Stimulated activated CD4-positive, alpha-beta T cell treated with anti-CD3 and anti-CD28 coated beads, Interleukin-1b, Interleukin-23, amount 100 ng/mL, for 48 hours (primary cell): ENCODE measurements at places on chromosomes 5 and 9.

DNA sequence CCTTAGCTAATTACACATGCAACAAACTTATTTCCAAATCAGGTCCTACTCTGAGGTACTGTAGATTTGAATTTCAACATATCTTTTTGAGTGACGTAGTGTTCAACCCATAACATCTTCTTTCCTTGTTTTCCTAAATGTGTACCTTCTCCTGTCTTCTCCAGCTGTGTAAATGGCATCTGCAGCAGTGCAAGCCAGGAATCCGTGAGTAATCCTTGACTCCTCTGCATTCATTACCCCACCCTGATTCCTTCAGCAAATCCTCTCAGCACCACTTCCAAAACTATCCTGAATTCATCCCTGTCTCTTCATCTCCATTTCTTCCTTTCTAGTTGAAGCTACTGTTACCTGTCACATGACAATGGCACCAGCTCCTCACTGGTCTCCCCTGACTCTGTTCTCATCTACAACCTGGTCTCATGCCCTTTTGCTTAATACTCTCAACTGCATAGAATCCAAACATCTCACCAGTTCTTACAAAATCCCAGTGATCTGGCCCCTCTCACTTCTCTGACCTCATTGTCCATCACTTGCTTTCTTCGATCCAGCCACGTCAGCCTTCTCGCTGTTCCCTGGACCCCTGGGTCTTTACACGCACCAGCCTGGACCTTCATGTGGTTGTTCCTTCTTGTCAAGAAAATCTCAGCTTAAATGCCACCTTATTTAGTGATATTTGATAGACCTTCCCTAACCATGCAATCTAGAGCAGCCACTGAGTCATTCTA lies 14.6 kb upstream of the TRAF1 start:
- DNase-seq = no peak

DNA sequence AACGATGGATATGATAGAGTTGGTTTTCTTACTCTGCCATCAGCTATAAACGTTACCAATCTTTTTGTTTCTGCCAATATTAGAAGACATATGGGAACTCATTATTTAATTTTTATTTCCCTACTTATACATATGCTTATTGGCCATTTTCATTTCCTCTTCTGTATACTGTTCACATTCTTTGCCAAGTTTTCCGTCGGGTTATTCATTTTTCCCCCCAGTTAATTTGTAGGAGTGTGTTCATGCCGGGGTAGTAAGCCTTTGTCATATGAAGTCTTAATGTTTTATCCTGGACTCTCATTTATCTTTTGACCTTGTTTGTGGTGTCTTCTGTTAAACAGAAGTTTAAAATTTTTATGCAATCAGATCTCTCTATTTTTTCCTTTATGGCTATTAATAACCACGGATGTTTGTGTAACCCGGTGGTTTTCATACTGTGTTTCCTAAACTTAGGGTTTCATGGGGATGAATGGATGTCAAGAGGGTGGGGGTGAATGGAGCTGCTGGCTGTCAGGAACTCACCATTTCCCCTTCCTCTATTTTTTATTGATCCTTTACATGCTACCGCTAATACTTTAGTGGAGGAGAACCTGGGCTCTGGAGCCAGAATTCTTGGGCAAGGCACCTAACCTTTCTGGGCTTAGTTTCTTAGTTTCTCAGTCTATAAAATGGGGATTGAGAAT lies 42.5 kb upstream of the PPARGC1B start:
- no peak for DNase-seq

GRCh38 chr5:33195431-33196165 lies 245.2 kb upstream of the TARS1 start:
- no peak for DNase-seq

- DNase-seq = peak; percentile 18
These were observed 108.2 kb downstream of the AUH start for GRCh38 chr9:91253488-91253887.

GRCh38 chr9:93107151-93107824 lies 11.3 kb downstream of the CARD19 start:
- no peak for DNase-seq

DNA sequence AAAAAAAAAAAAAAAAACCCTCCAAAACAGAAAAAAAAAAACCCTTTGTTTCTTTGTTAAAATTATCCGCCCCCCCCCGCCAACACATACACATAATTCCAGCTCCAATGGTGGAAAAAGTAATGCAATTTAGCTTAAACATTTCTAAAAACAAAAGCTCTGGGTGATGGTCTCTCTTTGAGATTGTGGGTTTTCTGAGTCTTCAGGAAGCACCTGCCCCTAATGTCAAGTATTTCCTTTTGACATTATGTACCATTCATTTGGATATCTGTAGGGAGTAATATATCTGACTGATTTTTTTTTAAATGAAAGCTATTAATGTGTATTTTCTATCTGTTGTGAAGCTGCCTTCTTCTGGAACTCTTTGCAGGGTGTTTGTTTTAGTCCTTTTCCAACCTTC lies 389.7 kb downstream of the TAF11L14 start:
- DNase-seq = no peak

- no peak for DNase-seq
These were observed 46.0 kb downstream of the PTPRD start for GRCh38 chr9:10566848-10567247.

DNA sequence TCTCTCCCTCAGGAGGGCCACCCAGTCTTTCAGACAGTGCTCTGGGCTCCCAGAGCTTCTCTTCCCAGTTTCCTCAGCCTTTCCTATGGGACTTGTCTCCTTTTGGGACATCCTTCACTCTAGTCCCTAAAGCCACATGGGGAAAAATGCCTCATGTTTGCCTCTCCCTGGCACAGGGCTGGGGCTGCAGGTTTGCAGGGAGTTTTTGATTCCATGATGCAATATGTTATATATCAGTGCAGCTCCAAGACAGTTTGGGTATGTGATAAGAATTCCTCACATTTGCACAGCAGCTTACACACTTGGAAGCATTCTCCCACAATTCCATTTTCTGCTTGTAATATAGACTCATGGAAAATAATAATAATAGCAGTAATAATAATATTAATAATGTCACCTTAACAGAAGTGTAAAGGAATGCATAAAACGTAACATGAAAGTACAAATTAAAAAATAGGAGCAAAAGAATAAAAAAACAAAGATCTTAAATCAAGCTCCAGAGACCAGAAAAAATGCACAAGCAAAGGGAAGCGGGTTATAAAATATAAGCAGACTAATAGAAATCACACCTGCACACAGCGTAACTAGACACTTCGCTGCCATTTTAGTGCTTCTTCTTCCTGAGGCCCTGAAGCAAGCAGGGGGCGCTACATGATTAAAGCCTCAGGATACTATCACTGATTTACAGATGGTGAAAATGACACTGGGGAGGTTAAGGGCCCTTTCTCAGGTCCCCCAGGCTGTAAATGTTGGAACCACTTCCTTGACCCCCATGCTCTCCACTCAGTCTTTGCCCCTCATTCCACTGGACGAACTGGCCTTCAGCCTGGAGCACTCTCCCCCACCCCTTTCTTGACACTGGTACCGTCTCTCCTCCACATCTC lies 70.0 kb upstream of the IL17B start:
- DNase-seq = no peak

- no peak for DNase-seq
These were observed 18.0 kb upstream of the PLEKHG4B start for GRCh38 chr5:73768-74502.

DNA sequence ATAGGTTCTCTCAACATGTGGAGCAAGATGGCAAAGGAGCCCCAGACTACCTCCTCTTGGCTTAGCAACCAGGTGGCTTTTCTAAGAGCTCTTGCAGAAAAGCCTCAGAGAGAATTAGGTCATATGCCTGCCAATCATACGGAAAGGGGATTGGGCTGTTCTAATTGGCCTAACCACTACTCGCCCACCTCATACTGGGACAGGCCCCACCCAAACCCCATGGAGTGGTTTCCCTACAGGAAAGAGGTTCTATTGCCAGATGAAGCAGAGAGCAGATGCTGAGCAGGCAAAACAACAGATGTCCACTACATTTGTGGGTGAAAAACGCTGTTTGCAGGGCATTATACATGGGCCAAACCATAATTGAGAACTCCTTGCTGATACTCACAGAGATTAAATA lies 29.0 kb downstream of the ABLIM3 start:
- no peak for DNase-seq

GRCh38 chr5:117118499-117118898 lies 543.9 kb upstream of the SEMA6A start:
- DNase-seq = no peak

DNA sequence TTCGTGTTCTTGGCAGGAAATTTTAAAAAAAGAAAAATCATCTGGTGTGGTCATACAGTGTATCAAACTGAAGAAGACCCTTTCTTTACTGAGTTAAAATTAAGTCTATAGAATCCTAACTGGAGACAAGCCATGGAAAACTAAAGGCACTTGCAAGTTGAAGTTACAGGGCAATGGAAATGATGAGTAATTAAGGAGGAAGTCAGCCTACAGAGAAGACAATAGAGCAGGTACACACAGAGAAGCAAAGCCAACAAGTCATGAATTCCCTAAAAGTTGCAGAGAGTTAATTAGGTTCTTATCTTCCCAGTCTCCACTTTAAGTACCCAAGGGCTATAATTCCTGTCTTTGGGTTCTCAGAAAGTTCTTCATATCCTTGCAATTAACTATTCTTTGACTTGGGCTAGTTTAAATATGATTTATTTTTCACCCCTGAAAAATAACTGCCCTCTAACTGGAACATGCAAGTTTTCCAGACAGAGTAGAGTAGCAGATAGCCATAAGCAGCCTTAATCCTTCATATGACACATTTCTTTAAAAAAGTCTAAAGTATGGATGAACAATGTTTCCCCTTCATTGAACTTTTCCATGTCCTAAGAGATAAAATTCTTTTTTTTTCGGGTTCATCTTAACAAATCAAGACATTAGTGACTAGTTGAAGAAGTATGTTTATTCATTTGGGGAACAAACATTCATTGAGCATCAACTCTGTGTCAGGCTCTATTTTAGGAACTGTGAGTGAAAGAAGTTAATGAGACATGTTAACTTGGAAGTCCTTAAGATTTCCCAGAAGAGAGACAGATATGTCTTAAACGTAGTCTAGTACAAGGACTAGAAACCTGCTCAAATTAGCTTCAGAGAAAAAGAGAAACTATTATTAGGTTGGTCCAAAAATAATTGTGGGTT lies 5.2 kb upstream of the ITGA2 start:
- no peak for DNase-seq

- no peak for DNase-seq
These were observed 52.3 kb upstream of the MOCS2 start for GRCh38 chr5:53161876-53162275.

- DNase-seq = peak; percentile 32
These were observed 250.9 kb downstream of the CD180 start for GRCh38 chr5:66945389-66946349.

DNA sequence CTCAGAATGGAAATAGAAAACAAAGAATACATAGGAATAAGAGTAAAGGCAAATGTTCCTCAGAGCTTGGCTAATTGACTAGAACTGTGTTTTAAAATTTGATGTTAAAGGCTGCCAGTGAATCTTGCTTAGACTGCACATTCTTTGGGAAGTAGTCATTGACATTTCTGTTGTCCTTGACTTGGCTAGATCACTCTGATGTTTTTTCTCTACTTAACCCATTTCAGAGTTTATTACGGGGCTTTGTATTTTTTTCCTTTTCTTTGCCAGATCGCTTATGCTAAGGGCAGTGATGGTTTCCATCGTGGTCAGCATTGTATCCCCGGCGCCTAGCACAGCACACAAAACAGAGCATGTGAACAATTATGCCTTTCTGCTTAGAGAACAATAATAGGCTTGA lies 1126.7 kb upstream of the CDH9 start:
- no peak for DNase-seq

- no peak for DNase-seq
These were observed 2.7 kb downstream of the RFESD start for GRCh38 chr5:95649274-95649673.

DNA sequence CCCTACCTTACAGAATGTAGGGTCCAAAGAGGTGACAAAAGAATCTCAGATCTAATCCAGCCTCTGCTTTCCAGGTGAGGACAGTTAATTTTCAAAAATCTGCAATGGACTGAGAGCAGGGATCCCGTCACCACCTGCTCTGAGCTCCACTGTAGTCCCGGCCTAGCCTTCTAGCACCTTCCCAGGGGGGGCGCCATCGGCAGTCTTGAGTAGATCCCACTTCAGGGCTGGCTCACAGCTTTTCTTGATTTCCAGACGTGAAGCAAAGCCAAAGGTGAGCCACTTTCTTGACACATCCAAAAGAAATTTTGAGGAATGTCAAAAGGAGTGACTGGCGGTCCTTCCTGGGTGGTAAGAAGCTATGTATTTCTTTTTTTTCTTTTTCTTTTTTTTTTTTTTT lies 114.1 kb downstream of the SYK start:
- DNase-seq = peak; percentile 56

DNA sequence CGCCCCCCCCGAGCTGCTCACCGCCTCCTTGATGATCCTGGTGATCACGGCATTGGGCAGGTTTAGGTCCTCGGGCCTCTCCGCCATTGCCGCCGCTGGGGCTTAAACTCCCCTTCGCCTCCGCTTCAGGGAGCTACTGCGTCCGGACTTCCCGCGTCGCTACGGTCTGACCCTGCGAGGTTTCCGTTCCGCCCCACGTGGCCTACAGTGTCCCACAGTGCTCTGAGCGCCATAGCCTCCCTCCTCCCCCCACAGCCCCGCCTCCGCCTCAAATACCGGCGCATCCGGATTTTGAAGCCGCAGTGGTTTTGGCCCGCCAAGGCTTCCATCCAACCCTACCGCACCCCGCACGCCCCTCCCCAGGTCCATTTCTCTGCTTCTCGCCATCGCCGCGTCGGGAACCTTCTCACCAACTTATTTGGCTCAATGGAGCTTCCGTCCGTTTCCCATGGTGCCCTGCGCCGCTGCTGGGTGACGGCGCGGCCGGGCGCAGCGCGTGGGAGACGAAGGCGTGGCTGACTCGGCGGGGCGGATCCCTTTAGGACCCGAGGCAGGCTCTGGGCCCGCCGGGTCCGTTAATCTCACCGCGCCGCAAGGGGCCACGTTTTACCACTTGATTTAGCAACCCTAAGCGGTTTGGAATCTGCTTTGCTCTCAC lies at the start of the genes C9orf43 and POLE3:
C9orf43 (plus strand) TSS at position 541 of the 658 bp plus-strand sequence. CDS start 2,747 bp downstream, outside the sequence.
POLE3 (minus strand) TSS at position 469 of the 658 bp plus-strand sequence; CDS start at position 87, 382 bp downstream.
- peak; percentile 96 for DNase-seq

GRCh38 chr5:96852759-96853158 lies 23.5 kb upstream of the ERAP2 start:
- no peak for DNase-seq

GRCh38 chr9:17361378-17361777 lies 217.5 kb upstream of the SH3GL2 start:
- DNase-seq = no peak

DNA sequence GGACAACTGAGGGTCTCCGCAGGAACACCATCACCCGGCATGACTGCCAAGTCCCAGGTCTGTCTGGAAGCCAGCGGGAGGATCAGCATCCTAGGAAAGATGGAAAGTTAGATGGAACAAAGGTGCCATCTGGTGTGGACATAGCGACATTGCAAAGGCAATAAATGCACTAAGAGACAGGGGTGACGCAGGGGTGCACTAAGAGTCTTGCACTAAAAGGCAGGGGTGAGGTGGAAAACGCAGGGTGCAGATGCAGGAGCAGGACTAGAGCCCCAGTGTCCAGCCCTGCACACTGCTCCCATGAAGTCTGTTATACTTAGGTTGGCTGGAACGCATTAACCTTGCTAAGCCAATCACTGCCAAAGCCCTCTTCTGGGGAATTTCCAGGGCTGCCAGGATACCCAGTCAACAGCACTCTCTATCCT lies 15.5 kb downstream of the ATOX1 start:
- no peak for DNase-seq

- no peak for DNase-seq
These were observed 23.1 kb downstream of the FSTL4 start for GRCh38 chr5:133589286-133589685.

GRCh38 chr9:27142299-27142930 lies 33.4 kb downstream of the TEK start:
- no peak for DNase-seq
